ENCODE measurements at places on chromosomes 1 and 21. TPM values are rescaled to one million over a fixed set of nuclear protein-coding genes. Genes with fewer than 3 reads are reported as not detected.

DNA sequence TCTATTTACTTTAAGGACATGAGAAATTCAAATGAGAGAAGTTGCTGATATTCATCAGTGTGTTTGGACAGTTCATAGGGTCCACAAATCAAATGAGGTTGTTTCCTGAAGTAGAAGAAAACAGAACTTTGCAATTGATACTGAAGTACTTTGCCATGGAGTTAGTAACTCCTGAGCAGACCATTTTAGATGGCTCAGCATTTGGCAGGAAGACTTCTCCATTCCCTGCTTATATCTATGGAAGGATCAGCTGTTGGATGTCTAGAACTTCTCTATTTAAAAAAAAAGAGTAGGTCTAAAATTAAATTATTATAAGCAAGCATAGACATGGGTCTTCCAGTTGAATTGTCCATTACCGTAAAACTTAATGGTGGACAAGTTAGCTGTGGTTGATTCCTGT, 5.1 kb downstream of the TMEM167B start:
- H3K36me3 ChIP-seq, result peaks cover 19% of the 10 kb centered on the region
- H3K4me1 ChIP-seq, result peaks cover 30% of the 10 kb centered on the region
- no peak for DNase-seq
- H3K27me3 ChIP-seq, result peaks cover 4% of the 10 kb centered on the region

DNA sequence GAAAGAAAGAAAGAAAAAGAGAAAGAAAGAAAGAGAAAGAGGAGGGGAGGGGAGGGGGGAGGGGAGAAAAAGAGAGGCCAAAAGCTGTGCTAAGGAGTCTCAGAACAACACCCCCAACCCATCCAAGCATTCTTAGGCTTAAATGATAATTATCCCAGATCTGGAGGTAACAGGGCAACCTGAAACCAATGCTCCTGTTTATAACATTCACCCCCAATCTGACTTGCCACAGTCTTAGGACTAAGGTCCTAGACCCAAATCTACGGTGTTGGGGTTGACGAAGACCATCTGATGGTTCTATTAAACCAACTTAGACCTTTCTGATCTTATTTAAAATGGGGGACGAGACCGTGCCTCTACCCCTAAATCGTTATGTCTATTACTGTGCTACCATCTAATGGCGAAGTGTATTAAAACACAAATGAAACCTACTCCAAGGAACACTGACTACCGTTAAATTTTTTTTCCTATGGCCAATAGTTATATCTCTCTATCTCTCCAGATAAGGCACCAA, 119.3 kb upstream of the CDC42BPA start:
- H3K27ac ChIP-seq, result no peak overlapping the region
- H3K36me3 ChIP-seq, result no peaks in the 10 kb centered on the region
- DNase-seq, result no peak
- H3K4me3 ChIP-seq, result no peak overlapping the region

Gene PRKAA2
- 0.02 TPM for total RNA-seq

Gene NFASC
- total RNA-seq, result 0.06 TPM

GRCh38 chr1:223639331-223639749, 26.2 kb downstream of the CAPN8 start:
- H3K4me1 ChIP-seq, result peaks cover 4% of the 10 kb centered on the region
- no peak overlapping the region for H3K27ac ChIP-seq
- peaks cover 28% of the 10 kb centered on the region for H3K27me3 ChIP-seq
- peak; percentile 4 for DNase-seq
- no peak overlapping the region for H3K4me3 ChIP-seq

Gene PLA2G5
- total RNA-seq, result not detected

Gene BSND
- total RNA-seq, result not detected

DNA sequence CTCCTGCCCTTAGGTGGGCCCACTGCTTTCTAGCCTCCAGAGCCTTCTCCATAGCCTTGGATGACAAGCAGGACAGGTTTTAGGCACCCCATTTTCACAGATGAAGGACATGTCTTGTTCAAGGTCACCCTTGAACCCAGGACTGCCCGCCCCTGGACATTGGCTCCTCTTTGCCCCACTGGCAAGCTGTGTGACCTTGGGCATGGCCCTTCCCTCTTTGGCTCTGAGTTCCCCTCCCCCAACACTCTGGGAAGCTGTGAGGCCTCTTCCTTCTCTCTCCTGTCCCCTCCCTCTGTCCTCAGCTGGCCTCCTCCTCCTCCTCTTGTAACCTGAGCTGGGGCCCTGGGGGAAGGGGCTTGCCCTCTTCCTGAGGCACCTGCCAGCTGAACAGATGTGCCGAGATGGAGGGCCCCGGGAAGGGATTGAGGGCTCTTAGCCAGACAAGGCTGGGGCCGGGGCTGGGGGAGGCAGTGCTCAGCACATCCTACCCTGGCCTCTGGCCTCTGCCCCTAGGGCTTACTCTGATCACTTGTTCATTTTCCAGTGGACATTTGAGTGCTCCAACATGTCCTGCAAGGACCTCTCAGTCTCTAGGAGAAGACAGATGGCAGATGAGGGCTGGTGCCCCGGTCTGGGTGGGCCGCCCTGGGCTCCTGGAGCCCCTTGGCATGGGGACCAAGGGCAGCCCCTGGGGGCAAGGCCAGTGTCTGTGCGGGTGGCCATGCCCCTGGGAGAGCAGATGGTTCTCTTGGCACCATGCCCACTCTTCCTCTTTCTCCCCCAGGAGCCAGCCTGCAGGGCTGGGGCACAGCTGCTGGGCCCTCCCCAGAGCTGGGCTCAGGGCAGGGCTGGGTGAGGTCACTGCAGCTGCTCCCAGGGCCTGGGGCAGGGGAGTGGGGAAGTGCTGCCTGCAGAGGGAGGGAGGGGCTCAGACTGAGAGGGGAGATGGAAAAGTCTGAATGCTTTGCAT, 10.7 kb downstream of the FOXO6 start:
- H3K27me3 ChIP-seq, result peaks cover 43% of the 10 kb centered on the region
- H3K36me3 ChIP-seq, result no peaks in the 10 kb centered on the region
- no peak for DNase-seq
- no peak overlapping the region for H3K27ac ChIP-seq
- peaks cover 3% of the 10 kb centered on the region for H3K4me1 ChIP-seq

- peaks cover 60% of the 10 kb centered on the region for H3K4me1 ChIP-seq
- H3K27me3 ChIP-seq, result no peaks in the 10 kb centered on the region
- no peak overlapping the region for H3K27ac ChIP-seq
- DNase-seq, result no peak
- no peaks in the 10 kb centered on the region for H3K36me3 ChIP-seq
- no peak overlapping the region for H3K4me3 ChIP-seq
Measured at GRCh38 chr1:173414539-173415226, 62.5 kb upstream of the PRDX6 start.

DNA sequence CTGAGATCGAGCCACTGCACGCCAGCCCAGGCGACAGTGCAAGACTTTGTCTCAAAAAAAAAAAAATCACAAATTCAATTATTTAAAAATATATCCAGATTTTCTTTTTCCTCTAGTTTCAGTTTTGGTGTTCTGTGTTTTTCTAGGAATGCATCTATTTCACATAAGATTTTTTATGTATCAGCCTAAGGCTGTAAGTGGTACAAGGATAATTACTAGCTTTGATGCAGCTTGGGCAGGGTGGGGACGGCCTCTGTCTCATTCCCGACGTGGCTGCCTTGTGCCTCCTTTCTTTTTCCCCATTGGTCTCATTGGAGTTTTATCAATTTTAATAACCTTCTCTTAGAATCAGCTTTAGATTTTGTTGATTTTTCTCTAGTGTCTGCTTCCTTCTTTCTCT, 6.9 kb downstream of the CCDC27 start:
- no peaks in the 10 kb centered on the region for H3K36me3 ChIP-seq
- no peak overlapping the region for H3K4me3 ChIP-seq
- H3K4me1 ChIP-seq, result no peaks in the 10 kb centered on the region
- H3K27me3 ChIP-seq, result peaks cover 25% of the 10 kb centered on the region

Gene DENND2D
- total RNA-seq, result 201 TPM

Gene HFM1
- total RNA-seq, result not detected

Gene PLEKHO1
- 15.5 TPM for total RNA-seq

Gene RASSF5
- total RNA-seq, result 223 TPM

DNA sequence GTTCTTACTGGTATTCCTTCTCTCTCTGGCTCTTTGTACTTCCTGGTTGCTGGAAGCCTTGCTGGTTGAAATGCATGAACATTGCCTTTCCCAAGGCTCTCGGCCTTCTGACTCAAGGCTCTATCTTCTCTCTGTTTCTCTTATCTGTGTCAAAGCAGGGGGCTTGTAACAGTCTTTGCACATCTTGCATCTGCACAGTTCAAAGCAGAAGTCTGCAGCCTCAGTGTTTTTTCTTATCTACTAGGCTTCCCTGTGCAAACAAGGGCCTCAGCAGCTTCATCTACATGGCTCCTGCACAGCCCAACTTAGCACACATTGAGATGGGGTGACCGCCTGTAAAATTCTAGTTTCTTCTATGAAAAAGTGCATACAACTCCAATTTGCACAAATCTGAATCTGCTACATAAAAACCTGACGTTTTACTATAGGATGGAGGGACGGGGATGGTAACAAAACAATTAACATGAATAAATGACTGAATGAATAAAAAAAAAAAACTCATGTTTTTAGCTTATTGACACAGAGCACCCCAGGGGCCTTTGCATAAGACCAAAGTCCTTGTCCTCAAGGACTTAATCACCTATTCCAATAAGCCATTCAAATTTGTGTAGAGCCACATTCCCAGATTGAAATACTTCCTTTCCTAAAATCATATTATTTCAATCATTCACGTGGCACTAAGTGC, 458.3 kb downstream of the LMO4 start:
- no peaks in the 10 kb centered on the region for H3K36me3 ChIP-seq
- no peaks in the 10 kb centered on the region for H3K27me3 ChIP-seq
- H3K4me1 ChIP-seq, result no peaks in the 10 kb centered on the region

Gene SSU72
- total RNA-seq, result 124 TPM

- H3K27me3 ChIP-seq, result peaks cover 1% of the 10 kb centered on the region
- DNase-seq, result no peak
- H3K4me3 ChIP-seq, result no peak overlapping the region
- H3K27ac ChIP-seq, result no peak overlapping the region
- H3K4me1 ChIP-seq, result peaks cover 24% of the 10 kb centered on the region
Measured at GRCh38 chr1:165882168-165882837, 54.9 kb downstream of the UCK2 start.

DNA sequence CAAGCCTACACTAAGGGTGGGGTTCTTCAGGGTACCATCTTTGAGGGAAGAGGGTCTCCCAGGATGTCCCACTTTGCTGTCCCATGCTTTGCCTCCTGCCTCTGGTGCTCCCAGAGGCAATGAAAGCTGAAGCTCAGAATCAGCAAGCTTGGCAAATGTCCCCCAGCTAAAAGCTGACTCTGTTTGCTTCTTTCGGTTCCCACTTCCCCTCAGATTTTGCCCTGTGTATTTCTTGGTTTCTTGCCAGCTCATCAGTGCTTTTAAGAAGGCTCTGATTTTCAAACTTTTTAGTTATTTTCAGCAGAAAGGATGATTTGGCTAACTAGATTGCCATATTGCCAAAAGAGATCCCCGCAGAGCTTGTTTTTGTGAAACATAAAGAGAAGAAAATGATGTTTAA, 33.1 kb upstream of the COG2 start:
- H3K4me3 ChIP-seq, result no peak overlapping the region
- H3K4me1 ChIP-seq, result no peaks in the 10 kb centered on the region
- DNase-seq, result no peak
- no peaks in the 10 kb centered on the region for H3K36me3 ChIP-seq
- peaks cover 8% of the 10 kb centered on the region for H3K27me3 ChIP-seq

GRCh38 chr21:35994613-35995012, 65.7 kb downstream of the SETD4 start:
- H3K27ac ChIP-seq, result no peak overlapping the region
- peaks cover 28% of the 10 kb centered on the region for H3K27me3 ChIP-seq
- no peak overlapping the region for H3K4me3 ChIP-seq
- H3K4me1 ChIP-seq, result peaks cover 20% of the 10 kb centered on the region

- no peak for DNase-seq
- H3K27ac ChIP-seq, result no peak overlapping the region
- no peaks in the 10 kb centered on the region for H3K27me3 ChIP-seq
- H3K36me3 ChIP-seq, result no peaks in the 10 kb centered on the region
- no peak overlapping the region for H3K4me3 ChIP-seq
- H3K4me1 ChIP-seq, result peaks cover 20% of the 10 kb centered on the region
Measured at GRCh38 chr1:61538228-61538627, 186.7 kb downstream of the TM2D1 start.

- DNase-seq, result no peak
- no peak overlapping the region for H3K27ac ChIP-seq
- H3K4me3 ChIP-seq, result no peak overlapping the region
- peaks cover 9% of the 10 kb centered on the region for H3K36me3 ChIP-seq
- no peaks in the 10 kb centered on the region for H3K27me3 ChIP-seq
- H3K4me1 ChIP-seq, result peaks cover 33% of the 10 kb centered on the region
Measured at GRCh38 chr1:207286786-207287468, 34.6 kb upstream of the CD55 start.

- H3K36me3 ChIP-seq, result no peaks in the 10 kb centered on the region
- H3K4me3 ChIP-seq, result no peak overlapping the region
- DNase-seq, result no peak
- peaks cover 5% of the 10 kb centered on the region for H3K4me1 ChIP-seq
- H3K27me3 ChIP-seq, result peaks cover 3% of the 10 kb centered on the region
Measured at GRCh38 chr1:168362991-168363390, 82.3 kb downstream of the TBX19 start.

DNA sequence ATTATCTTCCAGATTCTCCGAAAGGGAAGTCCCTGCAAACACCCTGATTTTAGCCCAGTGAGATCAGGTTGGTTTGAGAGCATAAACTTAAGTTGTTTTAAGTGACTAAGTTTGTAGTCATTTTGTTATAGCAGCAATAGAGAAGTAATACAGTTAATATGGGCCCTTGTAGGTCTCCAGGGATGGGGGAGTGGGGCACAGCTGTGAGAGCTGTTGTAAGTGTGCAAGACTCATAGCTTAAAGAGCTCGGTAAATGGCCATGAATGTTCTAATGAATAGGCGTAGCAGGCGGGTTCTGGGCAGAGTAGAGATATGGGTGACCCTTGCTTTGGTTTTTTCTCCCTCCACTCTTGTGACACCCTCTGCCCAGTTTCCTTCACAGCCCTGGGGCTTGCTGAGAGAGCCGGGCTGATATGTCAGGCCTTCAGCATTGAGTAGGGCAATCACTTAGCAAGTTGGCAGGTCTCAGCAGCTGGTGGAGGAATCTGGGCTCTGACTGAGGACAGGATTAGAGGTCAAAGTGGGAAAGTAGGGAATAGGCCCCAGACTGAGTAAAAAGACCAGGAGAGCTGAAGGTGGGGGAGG, 16.0 kb upstream of the ID3 start:
- no peak overlapping the region for H3K4me3 ChIP-seq

Gene ADAM30
- total RNA-seq, result not detected

Gene HNRNPR
- total RNA-seq, result 207 TPM

DNA sequence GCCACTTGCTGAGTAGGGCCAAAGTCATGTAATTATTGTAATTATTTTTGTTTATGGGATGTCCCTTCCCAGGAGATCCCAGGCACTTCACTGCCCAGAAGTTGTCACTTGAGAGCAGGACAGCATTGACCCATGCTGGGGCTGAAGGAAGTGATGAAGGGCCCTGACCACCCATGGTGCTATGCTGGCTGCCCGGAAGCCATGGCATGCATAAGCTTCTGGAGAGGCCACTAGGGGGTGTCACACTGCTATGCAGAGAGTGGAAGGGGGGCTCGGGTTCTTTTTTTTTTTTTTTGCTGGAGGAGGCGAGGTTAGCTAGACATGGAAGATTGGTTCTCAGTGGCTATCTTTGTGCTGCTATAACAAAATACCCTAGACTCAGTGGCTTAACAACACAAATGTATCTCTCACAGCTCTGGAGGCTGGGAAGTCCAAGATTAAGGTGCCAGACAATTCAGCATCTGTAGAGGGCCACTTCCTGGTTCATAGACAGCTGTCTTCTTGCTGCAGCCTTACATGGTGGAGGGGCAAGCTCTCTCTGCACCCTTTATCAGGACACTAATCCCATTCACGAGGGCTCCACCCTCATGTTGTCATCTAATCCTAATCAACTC, 84.9 kb downstream of the CNIH3 start:
- no peak for DNase-seq
- no peaks in the 10 kb centered on the region for H3K36me3 ChIP-seq
- H3K4me3 ChIP-seq, result no peak overlapping the region
- H3K27me3 ChIP-seq, result no peaks in the 10 kb centered on the region

Gene VCAM1
- total RNA-seq, result 2.2 TPM

Gene LYPD8
- total RNA-seq, result not detected

Gene FCRLA
- 0.56 TPM for total RNA-seq

Gene UBE2U
- total RNA-seq, result not detected

Gene LRRN2
- not detected for total RNA-seq
